ENCODE measurements at places on chromosomes 7 and 10. TPM values are rescaled to one million over a fixed set of nuclear protein-coding genes. Genes with fewer than 3 reads are reported as not detected.

The H2BK1 gene
- total RNA-seq, result not detected

The MYH16 gene
- total RNA-seq, result not detected

The MTERF1 gene
- 3.7 TPM for total RNA-seq

- no peaks in the 10 kb centered on the region for H3K27me3 ChIP-seq
- no peaks in the 10 kb centered on the region for H3K4me1 ChIP-seq
- H3K27ac ChIP-seq, result no peak overlapping the region
- H3K36me3 ChIP-seq, result no peaks in the 10 kb centered on the region
- H3K4me3 ChIP-seq, result no peak overlapping the region
Observed at GRCh38 chr7:121610243-121610642, 214.1 kb upstream of the FAM3C start.

The RPA3 gene
- total RNA-seq, result 16.6 TPM

DNA sequence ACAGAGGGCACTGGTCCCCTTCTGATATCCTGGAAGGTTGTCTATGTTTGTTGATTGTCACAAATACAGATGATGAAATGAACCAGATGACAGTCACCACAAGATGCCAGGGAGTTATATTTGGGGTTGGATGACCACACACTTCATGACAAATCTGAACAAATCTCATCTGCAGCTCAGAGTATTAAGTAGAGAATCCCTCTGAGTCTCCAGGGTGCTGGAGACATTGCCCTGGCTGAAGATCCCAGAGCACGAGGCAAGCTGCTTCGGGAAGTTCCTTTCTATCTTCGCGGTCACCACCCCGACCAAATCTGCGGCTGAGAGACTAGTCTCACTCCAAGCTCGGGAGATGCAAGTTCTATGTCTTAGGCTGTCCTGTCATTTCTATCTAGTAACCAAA lies 9.0 kb downstream of the DENND2A start:
- DNase-seq, result no peak
- H3K4me1 ChIP-seq, result peaks cover 19% of the 10 kb centered on the region
- H3K27me3 ChIP-seq, result no peaks in the 10 kb centered on the region
- no peaks in the 10 kb centered on the region for H3K36me3 ChIP-seq
- no peak overlapping the region for H3K27ac ChIP-seq
- H3K4me3 ChIP-seq, result no peak overlapping the region

The MYO1G gene
- 0.21 TPM for total RNA-seq
